Cerebellar cortex (tissue), 1 donor: ENCODE measurements at places on chromosomes 16 and 17.

DNA sequence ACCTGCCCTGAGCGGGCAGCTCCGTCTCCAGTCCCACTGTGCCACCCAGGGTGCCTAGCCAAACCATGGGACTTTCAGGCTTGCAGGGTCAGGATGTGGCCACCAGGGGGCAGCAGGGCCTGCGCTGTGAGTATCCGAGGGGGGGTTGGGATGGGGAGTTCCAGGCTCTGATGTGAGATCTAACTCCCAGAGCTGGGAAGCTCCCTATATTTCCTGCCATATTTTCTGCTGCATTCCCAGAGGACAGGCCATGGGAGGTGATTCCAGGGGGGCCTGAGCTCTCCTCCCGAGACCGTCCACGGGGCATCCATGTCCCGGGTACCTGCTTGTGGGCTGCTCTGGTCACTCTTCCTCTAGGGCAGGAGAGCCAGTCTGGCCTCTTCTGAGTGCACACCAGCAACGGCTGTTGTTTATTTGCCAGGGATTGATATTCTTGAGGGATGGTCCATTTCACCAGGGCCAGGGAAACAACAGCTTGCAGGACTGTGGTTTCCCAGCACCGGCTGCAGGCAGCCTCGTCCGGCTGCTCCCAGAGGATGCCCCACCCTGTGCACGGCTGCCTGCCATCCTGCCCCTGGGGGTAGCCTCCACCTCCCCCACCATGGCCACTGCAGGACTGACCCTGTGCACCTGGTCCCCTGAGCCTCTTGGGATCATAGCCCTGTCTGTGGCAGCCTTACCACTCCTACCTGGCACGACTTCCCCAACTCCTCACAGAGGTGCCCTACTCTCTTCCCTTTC is 1.2 kb downstream of the GPR142 start:
- DNase-seq, result peak; percentile 69

DNA sequence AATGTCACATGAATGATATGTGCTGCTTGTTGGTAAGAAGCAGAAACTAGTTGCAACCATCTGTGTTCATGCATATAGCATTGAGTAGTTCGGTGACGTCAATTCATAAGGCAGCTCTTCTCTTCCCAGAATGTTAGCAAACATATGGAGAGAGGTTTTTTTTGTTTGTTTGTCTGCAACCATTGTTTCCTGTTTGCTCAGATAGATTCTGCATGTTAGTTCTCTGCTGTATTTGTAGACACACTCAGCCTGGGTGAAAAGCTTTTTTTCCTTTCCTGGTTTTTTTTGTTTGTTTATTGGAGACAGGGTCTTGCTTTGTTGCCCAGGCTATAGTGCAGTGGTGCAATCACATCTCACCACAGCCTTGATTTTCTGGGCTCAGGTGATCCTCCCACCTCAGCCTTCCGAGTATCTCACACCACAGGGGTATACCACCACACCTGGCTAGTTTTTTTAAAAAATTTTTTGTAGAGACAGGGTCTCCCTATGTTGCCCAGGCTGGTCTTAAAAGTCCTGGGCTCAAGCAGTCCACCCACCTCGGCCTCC is 16.7 kb downstream of the WSB1 start:
- no peak for DNase-seq

DNA sequence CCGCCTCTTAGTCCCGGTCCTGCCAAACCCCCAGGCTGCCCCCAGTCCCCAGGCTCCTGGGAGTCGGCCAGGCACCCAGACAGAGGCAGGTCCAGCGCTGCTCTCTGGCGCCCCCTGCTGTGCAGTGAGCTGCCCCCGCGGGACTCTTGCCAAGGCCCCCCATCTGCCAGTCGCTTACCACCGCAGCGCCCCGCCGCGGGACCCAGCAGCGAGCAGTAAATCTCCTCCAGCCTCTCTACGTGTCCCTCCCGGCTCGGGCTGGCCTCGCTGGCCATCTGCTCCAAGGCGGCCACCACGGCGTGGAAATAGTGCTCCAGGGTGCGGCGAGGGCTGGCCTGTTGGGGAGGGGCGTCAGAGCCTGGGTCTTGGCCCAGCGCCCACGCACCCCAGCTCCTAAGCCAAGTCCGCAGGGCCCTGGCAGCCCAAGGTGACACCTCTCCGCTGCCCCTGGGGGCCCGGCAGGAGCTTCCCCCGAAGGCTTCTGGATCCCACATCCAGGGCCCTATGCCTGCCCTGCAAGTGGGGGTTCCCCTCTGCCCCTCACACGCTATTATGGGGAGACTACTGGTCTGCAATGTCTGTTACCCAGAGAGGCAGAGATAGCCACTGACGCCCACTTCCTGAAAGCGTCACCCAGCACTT is 33.7 kb upstream of the MFSD6L start:
- no peak for DNase-seq

DNA sequence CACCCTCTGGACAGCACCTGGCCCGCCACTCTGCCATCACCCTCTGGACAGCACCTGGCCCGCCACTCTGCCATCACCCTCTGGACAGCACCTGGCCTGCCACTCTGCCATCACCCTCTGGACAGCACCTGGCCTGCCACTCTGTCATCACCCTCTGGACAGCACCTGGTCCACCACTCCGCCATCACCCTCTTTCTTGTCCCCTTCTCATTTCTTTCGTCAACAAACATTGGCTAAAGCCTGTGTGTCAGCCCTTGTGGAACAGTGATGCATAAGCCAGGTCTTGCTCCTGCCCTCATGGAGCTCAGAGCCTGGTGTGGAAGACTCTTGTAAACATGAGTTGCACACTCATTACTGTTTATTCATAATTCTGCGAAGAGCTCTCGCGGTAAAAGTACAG is 31.2 kb downstream of the CDK5R1 start:
- DNase-seq, result no peak

- no peak for DNase-seq
Observed at GRCh38 chr16:20410121-20410723, 888 bp downstream of the ACSM5 start.

DNA sequence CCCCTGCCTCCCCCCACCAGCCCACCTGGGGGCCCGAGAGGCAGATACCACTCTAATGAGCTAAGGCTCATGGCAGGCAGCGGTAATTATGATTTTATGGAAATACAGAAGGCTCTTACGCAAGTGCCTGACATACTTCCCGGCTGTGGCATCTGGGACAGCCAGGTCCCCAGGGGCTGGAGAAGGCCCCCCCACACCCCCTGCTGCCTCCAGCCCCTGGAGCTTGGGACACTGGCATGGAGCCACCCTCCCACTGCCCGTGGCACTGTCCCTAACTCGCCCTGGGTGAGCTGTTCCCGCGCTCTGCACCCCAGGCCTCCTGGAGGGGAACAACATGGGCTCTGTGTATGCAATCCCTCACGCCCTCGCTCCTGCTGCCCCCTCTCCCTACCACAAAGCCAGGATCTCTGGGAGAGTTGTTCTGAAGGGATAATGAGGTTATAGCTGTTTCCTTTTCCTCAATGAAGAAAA is 5.4 kb upstream of the STAC2 start:
- no peak for DNase-seq

- no peak for DNase-seq
Observed at GRCh38 chr17:80689129-80689619, 144.5 kb downstream of the RPTOR start.

DNA sequence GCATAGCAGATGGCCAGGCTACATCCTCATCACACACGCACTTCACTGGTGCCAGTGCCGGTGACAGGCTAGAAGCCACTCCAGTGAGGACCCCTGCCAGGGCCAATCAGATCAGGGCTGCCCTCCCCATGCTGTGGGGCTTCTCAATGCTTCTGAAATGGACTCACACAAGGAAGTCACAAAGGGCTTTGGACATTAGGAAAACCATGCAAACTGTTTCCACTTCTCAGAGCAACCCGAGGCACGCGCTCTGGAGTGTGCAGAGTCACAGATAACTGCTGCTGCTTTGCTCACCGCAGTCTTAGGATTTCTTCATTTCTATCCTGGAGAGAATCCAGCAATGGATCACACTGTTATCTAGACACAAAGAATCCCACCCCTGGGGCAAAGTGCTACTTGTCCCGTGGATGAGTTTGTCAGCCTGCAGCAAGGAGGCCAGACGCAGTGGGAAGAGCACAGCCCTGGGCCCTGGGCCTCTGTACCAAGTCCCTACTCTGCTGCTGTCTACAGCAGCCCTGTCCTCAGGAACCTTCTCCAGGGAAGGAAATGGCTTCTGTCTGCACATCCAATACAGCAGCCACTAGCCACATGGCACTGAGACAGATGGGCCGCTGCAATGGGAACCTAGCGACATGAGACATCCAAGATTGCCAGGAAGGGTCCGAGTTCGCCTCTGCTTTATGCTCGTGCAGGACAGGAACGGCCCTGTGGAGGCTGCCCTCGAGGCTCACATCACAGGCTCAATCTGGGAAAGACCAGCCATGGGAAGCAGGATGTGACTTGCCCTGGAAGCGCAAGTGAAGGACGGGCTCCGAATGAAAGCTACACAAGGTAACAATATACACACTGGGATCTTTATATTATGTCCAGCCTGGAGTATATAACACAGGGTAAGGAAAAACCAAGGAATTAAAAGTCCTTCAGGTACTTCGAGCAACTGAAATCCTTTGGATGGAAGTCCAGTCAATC is 169.3 kb downstream of the ZFHX3 start:
- no peak for DNase-seq

- no peak for DNase-seq
Observed at GRCh38 chr17:37111329-37111728, 162.6 kb downstream of the AATF start.

DNA sequence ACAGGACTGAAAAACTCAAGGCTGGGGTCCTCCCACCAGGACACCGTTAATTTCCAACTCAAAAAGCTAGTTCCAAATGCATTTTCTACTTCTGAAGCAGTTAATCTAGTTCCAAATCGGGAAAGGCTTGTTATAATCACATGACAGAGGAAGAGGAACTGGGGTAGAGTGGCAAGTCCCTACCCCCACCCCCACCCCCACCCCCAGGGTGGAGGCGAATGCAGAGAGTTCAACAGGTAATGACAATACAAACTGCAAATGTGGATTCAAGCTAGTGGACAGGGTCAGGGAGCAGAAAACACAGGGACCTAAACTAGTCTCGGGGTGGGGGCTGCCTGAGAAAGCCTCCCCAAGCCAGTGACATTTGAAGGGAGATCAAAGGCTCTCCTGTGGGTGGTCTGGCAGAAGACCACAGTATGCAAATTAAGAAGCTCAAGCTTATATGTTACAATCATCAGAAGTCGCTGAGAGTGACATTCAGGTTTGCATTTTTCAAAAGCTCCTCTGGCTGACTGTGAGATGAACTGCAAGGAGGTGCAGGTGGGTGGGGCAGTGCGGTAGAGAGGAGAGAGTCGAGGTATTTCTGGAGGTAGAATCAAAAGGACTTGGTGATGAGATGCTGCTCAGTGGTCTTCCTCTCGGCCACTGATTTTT is 56.4 kb upstream of the SLC25A19 start:
- no peak for DNase-seq

DNA sequence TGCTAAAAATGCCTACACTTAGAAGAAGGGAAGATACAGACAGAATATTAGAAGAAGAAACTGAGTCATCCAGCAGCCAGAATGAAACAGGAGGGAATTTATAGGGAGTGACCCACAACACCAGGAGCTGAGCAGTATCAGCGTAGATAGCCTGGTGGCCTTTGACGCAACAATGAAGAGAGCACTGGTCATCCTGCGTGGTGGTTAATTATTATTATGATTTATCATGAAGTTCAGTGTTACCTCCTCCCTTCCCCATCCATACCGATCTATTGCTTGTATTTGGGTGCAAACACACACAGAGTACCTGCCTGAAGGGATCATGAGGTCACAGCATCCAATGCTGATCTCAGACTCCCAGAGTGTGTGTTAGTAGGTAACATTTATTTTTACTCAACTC is 38.5 kb downstream of the ERCC4 start:
- DNase-seq, result no peak

DNA sequence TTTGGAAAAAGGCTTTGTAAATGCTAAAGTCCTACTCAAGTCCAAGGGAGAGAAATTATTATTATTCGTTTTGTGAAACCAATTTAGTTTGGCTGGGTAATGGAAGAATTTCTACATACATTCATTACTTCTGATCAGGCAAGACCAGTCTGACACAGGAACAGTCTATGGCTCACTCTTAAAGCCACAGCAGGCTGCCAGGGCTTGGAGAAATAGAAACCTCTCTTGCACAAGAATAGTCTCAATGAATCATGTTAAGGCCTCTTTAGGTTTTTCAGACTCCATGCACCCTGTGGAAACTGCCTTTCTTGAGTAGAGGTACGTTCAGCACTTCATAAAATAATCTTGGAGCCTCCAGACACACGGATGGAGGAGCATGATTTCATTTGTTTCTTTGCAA is 167.7 kb downstream of the IRX3 start:
- no peak for DNase-seq

DNA sequence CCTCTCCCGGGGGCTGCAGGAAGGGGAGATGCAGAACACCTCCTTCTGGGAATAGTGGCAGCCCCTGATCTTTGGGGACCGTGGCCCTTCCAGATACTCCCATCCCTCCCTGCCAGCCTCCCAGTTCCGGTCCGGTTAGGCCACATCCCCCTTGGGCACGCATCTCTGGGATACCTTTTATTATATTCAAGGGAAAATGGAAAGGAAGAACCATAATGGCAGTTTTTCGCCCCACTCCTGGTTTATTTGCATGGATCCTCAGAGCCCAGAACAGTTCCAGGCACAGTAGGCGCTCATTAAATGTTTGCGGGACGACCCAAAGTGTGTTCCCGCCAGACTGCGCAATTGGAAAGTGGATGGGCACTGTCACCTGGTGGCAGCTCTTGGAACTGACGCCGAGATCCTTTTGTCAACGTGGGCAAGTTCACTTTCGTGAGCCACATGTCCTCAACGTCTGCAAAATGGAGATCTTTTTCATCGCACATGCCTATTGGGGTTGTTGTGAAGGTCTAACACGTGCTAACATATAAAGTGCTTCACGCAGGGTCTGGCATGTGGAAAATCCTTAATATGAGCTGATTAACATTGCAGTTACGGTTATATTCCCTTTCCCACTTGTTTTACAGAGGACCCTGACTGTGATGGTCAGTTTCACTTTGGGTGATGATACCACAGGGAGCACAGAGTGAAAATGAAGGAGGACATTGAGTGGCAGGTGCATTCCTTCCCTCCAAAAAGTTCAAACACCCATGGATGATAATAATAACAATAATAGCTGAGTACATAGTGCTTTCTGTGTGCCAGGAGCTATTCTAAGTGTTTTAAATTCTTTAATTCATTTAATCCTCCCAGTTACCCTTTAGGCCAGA is 1.7 kb upstream of the GPRC5B start:
- DNase-seq, result peak; percentile 84

- no peak for DNase-seq
Observed at GRCh38 chr17:61402073-61402541, 2.5 kb downstream of the TBX2 start.

GRCh38 chr16:49485663-49486062 is 112.1 kb downstream of the C16orf78 start:
- DNase-seq, result no peak

- no peak for DNase-seq
Observed at GRCh38 chr17:81866440-81867169, 4.5 kb downstream of the ARHGDIA start.

- no peak for DNase-seq
Observed at GRCh38 chr17:36727052-36727451, 125.7 kb downstream of the MRM1 start.

GRCh38 chr16:68468842-68469241 is 20.5 kb upstream of the SMPD3 start:
- DNase-seq, result no peak
